ENCODE measurements at places on chromosomes 3 and 15.

DNA sequence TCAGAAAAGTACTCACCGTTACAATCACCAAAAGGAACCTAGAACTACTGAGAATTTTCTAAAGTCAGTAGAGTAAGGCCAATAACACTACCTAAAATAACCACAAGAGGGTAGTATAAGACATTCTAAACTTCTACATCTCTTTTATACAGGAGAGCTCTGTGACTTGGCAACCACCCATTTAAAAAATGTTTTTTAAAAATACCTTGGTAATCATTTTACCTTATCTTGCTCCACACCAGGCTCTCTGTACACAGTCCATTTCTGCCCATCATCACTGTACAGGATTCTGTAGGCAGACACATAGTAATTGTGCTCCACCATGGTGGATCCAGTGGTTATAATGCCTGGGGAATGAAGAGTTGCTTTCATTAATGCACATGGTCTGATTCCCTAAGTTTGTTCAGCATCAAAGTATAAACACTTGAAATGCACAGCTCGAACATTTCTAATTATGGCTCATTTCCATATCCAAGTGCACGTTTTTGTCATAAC, 54.5 kb downstream of the ST3GAL6 start:
- peak; percentile 50 for DNase-seq

DNA sequence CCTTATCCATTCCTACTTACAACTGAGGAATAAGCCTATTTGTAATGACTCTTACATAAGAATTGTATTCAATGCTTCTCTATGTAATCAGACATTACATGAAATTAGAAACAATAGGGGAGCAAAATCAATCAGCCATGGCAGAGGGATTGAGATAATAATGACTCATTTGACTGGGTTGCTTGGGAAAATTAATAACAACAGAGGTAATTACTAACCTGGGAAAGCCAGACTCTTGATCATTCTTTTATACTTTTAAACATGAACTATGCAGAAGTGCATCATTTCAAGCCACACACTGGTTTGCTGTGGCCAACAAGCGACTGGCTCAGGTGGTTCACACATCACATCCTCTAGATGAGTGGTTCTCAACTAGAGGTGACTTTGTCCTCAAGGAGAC, 126.3 kb upstream of the CRBN start:
- DNase-seq, result no peak

DNA sequence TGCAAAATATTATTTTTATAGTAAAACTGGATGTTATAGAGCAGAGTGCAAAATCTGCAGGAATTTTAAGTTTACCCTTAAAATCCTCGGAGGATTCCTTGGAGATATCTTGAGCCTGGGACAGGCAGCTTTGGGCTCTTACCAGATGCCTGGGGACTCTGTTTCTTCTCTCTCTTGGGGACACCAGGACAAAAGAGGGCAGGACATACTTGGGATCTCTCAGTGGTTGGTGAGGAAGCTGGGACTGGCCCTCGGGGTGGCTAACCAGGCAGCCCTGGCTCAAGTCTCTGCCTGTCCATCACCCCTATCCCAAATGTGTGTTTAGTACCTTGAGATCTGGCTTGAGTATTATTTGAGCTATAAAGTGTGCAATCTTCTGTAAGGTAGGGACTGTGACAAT, 38.6 kb downstream of the TKT start:
- no peak for DNase-seq

DNA sequence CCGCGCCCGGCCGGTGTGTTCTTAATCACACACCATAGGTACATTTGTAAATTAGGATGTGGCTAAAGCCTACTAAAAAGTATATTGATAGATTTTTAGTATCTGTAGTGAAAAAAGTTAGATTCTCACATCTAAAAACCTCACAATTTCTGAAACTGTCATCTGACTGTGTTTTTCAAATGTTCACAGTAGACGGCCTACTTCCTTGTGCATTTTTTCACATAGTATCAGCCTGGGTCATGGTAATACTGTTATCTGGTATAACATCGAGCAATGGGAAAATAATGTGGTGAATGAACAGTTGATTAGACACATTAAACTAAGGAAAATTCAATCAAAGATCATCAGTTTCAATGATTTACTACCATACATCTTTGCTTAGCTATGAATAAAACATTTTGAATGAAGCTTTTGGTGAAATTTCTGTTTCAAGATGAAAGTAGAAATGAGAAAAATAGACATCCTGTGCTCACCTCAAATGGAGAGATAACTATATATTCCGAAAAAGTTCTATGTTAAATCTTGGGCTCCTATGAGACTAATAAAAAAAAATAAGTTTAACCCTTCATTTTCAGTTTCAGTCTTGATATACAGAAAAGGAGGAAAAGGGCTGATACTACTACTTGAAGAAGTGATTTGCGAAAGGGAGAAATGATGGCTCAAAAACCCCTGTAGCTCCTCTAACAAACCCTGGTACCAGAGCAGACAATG, 262.7 kb downstream of the ZBTB20 start:
- no peak for DNase-seq

GRCh38 chr3:60080648-60081047, 1030.8 kb upstream of the CFAP20DC start:
- DNase-seq, result peak; percentile 87

- DNase-seq, result no peak
Observed at GRCh38 chr15:99486371-99487336, 79.1 kb upstream of the MEF2A start.

DNA sequence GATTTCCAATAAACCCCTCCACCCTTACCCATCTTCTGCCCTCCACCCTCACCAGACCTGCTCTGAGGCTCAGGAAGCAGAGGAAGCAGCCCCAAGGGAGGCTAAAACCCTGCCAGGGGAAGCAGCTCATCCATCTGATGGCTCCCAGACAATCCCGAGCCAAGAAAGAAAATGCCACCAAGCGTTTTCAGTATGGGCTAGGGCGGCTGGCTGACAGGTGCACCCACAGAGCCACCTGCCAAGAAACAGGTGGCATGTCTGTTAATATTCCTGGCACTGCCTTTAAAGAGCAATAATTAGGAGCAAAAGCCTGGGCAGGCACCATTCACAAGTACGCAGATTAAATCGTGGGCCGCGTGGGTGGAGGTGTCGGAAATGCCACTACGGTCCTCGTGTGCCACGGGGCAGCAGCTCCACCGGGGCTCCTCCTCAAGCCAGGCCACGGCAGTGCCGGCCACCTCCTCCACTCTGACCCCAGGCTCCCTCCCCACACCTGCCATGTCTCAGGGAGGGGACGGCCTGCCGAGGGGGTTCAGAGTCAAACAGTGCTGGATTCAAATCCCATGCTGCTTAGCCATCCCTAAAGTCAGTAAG, 23.9 kb upstream of the GRIP2 start:
- DNase-seq, result no peak

DNA sequence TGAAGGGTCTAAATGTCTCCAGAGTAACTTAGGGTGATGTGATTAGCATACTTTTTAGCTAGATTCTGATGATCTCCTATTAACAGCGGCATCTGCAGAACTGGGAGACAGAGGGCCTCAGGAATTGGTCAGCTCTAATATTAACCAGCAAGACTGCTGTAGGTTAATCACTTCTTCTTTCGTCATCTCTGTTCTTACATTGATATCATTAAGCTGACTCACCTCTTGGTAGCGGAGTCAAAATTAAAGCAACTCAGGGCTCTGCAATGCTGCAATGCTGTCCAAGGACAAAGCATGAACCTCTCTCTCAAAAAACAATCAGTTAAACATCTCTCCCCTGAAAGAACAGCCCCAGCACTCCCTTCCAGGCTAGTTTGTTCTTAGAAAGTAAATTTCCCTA, 57.5 kb upstream of the TRA2B start:
- DNase-seq, result no peak

DNA sequence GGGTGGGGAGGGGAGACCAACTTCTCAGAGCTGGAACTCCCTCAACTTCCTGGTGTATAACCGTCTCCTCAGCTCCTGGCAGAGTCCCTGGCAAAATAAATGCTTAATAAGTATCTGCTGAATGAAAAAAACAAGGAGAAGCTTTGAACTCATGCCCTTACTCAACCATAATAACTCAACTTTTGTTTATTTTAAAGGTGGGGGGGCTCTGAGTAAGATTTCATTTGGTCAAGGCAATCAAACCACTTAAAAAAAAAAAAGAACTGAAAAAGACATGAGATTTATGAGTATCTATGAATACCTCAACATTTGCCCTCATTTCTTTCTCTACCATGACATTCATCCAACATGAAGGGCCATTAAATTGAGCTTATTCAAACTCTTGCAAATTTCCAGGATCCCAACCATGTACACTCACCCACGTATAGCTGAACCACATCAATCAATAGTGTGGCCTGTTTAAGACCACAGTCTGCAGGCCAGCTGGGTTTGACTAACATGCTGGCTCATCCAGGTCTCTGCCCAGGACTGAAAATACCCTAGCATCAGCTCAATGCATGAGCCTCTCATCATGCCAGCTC, 157.9 kb downstream of the FOXP1 start:
- no peak for DNase-seq

GRCh38 chr3:136676009-136676408, 76.2 kb downstream of the STAG1 start:
- DNase-seq, result no peak

- DNase-seq, result no peak
Observed at GRCh38 chr3:4551794-4552442, 58.8 kb downstream of the ITPR1 start.

DNA sequence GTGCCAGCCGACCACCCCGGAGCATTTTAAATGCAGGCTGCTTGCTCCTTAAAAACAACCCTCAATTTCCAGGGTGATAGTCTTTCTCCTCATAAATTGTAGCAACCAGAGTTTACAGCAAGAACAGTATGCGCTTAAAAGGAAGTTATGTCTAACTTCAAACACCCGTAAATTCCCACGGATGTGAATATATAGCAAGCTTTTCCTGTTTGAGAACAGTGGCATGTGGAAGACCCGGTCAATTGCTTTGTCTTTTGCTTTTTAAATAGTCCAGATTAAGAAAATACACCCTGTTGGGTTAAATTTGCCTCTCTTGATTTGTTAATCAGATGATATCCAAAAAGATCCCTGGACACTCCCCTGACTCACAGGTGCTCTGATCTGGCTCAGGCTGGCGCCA, 20.8 kb downstream of the MRPS25 start:
- DNase-seq, result no peak

GRCh38 chr15:39396979-39397615, 183.8 kb upstream of the THBS1 start:
- DNase-seq, result no peak

GRCh38 chr3:181210275-181210674, 220.7 kb upstream of the DNAJC19 start:
- no peak for DNase-seq

DNA sequence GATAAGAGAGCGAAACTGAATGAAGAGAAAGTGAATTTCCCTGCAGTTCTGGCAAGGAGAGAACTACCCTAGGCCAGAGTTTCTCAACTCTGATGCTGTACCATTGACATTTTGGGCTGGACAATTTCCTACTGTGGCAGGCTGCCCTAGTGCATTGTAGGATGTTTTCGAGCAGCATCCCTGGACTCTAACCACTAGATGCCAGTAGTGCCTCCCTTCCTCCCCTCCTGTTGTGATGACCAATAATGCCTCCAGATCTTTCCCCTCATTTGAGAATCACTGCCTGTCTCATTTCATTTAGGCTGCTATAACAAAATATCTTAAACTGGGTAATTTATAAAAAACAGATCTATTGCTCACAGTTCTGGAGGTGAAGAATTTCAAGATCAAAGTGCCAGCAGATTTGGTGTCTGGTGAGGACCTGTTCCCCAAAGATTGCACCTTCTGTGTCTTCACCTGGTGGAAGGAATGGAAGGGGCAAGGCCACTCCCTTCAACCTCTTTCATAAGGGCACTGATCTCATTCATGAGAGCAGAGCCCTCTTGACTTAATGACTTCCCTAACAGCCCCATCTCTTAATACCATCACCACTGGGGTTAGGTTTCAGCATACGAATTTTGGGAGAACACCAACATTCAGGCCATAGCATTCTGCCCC, 188.9 kb upstream of the MEIS2 start:
- no peak for DNase-seq

DNA sequence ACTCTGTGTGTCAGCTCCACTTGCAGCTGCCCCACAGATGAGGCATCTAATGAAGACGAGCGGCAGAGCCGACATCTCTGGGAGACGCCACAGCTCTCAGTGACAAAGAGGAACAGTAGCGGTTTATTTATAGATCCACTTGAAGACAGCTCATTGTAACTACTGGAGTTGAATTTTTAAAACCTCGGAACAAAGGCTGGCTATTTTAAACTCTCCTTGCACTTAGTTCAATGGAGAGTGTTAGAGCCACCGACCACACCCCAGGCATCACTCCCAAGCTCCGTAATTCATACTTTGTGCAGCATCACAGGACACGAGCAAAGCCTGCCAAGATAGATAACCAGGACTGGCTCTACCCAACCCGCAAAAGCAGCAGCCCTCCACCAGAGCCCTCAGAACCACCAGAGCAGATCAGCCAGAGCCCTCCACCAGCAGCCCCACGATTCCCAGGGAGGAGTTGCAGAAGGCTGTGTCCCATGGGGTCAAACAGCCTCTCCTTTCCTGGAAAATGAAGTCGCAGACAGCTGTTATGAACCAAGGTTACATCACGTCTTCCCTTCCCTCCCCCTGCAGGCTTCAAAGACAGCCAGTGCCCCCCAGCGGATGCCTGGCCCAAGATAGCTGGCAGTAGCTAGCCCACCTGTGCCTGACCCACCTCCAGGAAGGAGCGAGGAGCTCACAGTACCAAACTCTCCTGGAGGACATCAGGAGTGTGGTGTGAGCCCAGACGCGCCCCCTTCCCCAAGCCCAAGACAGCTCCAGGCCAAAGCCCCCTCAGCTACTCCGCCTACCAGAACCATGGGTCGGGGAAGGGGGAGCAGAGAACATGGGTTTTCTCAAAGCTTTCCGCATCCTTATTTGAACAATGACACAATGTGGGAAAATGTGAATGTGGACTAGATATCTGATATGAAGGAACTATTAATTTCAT, 45.7 kb downstream of the POC1A start:
- no peak for DNase-seq

DNA sequence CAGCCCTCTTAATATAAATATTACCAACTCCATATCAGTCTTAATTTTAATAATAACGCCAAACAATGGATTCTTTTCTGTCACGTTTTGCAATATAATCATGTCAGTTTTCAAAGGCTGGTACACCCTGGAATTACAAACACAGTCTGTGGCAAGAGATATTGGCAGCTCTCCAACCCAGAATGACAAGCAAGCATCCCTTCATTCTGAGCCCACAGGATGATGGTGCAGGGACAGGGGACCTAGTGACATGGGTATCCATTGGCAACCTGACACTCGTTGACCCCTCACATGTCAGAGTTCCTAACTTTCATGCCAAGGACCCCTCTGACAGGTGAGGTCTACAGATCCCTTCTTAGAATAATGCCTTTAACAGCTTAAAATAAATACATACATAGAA, 154.5 kb upstream of the TSC22D2 start:
- no peak for DNase-seq

DNA sequence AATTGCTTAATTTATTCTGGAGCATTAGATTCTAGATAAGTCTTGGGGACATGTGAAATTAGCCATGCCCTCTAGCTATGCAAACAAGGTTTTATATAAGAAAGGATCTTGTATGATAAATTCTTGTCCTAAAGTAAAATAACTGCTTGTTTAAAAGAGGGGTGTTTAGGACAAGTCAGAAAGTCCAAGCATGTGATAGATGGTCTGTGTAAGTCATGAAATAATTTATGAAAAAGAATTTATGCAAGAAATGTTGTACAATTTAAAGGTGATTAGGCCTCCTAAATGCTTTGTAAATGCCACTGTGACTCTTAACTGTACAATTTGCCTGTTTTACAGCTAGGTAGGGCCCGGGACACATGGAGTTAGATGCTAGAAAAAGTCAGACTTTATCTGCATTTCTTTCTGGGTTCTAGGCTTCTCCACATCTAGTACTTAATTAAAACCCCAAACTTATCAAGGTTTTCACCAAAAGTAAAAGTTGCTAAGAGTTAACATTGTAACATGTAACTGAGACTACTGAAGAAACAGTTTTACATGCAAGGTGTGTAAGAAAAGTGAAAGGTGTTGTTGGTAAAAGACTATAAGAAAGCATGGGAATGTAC, 13.2 kb downstream of the LINS1 start:
- DNase-seq, result no peak
